ENCODE measurements at places on chromosomes 5 and 9.
A peak's percentile ranks its signal among the peaks of the same experiment; 100 is the strongest.

DNA sequence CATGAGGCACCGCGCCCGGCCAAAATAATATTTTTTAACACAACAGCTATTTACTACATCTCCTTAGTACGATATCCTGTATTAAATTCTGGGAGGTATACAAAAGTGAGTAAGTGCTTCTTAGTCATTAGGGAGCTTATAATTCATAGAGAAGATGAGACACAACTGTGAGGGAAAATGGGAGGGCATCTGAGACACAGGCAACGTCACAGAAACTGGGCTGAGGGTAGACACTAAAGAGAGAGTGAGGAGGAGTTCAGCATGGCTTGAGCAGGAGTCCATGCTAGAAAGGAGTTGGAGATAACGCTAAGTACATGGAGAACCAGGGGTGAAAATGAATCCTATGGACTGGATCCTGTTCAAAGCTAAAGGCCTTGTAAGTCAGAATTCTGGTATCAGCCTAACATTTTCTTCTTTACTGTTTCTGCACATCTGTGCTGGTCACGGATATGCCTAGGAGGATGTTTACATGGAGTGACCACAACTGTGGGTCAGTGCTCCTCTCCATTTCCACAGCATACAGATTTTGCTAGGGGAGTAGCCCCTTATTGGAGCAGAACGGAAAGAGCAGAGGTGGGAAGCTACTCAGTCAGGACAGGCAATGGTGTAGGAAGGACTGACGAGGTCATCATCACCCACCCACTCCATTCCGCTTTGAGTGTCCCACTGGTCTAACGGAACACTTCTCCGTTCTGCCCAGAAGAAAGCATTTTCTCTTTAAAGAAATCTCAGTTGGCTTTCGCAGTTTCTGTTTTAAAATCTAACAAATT is 310.4 kb upstream of the EFNA5 start:
- no peak for DNase-seq

DNA sequence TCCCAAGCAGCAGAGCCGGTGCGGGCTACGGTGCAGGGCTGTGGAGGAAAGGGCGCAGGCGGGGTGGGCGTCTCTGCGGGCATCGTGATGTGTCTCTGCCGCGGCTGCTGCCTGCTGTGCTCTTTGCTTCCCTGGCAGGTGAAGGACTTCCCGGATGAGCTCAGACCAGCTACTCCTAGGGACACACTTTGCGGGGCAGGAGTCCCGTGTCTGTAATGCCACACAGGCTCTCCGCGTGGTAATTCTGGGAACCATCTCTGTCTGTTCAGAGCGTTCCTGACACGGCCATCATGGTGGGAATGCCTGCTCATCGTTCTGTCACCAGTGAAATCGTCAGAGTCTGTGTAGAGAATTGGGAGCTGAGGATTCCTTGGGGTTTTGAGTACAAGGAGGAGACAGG is 235.5 kb downstream of the FANCC start:
- DNase-seq: no peak

DNA sequence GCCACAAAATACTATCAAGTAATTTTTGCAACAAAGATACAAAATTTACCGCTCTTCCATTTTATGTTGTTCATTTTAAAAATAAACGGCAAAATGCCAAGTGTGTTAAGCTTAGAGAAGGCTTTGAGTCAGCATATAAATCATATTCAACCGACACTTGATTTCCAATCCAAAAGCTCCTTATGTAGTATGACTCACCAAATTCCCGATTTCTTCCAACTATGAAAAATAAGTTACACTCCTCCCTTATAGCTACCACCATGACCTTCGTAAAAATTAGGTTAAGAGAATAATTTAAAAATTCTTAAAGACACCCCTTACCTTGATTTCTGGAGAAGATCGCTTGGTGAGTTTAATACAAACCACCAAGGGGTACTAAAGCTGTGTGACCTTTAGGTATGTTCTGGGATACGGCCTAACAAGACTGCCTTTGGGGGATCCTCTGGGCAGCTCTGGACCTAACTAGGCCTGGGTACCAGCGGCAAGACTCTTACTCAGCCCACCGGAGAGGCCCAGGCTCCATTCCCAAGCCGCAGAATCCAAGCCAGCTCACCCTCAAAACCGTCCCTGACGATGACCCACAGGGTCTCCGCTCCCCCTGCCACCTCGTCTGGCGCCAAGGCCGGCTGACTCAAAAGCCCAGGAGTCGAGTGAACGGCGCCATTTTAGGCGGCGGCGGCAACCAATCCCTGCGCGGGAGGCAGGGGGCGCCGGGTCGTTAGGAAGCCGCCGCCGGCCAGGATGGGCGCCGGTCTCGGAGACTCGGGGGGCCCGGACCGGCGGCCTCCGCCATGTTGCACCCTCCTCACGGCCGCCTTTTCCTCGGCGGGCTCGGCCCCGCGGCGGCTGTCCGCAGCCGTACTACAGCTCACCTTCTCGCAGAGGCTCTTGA is 739 bp downstream of the PPP2CA start:
- DNase-seq: peak; percentile 33

- no peak for DNase-seq
Observed at GRCh38 chr9:134052491-134052890, 15.3 kb downstream of the BRD3 start.

All from GM18507 (cell line).